T-cell (primary cell): ENCODE measurements at places on chromosomes 4 and X. TPM values are rescaled to one million over a fixed set of nuclear protein-coding genes. Genes with fewer than 3 reads are reported as not detected.

- H3K27ac ChIP-seq = no peak overlapping the region
- no peak for DNase-seq
- no peaks in the 10 kb centered on the region for H3K36me3 ChIP-seq
- no peak overlapping the region for H3K4me3 ChIP-seq
Measured at GRCh38 chrX:24668111-24668510, 21.0 kb upstream of the PCYT1B start.

DNA sequence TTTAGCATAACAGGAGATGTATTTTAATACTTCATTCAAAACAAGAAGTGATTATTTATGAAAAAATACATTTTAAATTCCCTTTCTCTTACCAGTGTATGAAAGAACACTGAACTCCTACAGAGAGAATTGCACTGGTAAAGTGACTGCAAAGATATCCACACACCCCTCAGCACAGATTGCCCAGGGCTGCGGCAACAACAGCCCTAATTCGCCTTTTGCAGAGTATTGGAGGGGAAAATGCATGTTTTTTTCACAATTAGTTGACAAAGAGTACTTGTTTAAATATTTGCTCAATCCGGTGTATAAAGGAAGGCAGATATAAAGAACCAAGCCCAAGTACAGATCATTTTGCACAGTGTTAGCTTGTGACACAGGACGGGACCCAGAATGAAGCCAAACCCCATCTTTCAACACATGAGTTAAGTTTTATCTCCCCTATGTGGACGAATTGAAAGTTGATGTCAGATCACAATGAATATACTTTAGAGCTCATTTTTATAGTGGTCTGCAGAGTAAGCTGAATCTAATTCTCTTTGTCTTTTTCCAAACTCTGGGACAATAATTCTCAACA is 551.4 kb upstream of the IGFBP7 start:
- no peaks in the 10 kb centered on the region for H3K27me3 ChIP-seq
- no peak for DNase-seq
- H3K4me3 ChIP-seq = no peak overlapping the region
- no peak overlapping the region for H3K27ac ChIP-seq

HOPX gene
- total RNA-seq = 27.5 TPM

- no peak overlapping the region for H3K27ac ChIP-seq
- H3K36me3 ChIP-seq = no peaks in the 10 kb centered on the region
- no peak overlapping the region for H3K4me3 ChIP-seq
- no peaks in the 10 kb centered on the region for H3K4me1 ChIP-seq
Measured at GRCh38 chr4:88771883-88772450, 74.3 kb upstream of the NAP1L5 start.

GRK4 gene
- 2.5 TPM for total RNA-seq
